ENCODE measurements at places on chromosomes 2 and 18.

DNA sequence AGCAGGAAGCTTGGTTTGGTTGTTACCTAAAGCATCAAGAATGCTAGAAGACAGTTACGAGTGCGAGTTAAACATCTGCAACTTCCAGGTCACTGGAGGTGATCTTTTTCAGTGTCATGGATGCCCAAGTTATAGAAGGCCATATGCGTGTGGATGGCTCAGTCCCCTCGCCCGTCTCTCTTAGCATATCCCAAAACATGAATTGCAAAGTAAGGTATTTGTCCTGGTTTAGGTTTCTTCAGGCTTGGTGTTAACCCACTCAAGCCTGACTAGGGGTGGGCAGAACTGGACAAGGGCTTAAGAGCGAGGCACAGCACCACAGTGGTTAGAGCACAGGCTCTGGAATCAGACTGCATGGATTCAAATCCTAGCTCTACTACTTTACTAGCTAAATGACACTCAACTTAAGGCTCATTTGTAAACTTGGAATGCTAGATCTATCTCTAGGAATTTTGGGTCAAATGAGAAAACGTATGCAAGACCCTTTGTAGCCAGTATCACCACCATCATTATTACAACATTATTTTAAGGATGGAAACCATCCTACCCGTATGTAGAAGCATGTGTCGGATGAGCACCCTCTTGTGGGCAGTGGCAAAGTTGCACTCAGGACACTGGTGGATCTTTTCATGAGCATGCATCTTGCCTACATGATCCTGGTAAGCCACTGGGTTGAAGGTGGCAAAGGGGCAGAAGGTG, 11.2 kb downstream of the ZNF142 start:
- peak; percentile 53 for DNase-seq

DNA sequence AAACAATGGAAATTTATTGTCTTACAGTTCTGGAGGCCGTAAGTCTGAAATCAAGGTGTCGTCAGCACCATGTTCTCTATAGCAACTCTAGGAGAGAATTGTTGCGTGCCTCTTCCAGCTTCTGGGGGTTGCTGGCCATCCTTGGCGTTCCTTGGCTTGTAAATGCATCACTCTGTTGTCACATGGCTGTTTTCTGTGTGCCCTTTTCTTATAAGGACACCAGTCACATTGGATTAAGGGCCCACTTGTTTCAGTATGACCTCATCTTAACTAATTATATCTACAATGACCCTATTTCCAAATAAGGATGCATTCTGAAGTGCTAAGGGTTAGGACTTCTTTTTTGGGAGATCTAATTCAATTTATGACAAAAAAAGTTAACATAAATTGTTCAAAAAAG, 1.4 kb upstream of the PLEK start:
- DNase-seq, result no peak

DNA sequence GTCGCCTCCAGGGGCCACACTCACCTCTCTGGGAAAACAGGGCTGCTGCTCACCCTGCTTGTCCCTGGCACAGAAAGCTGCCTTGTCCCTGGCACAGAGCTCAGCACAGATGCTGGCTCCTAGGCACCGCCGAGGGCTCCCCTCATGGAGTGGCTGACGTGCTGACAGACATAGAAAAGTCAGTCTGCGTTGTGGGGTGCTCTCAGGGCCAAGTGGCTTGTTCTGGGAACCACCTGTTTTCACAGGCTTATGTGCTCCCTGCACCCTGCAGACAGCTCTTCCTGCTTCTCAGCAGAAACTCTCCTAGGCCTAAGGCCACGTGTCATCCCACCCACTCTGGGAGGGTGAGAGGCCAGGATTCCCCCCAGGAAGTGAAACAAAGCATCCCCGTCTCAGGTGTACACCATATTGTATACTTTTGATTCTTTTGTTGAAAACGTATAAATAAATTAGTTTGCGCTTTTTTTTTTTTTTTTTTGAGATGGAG, 84.7 kb upstream of the TMEM200C start:
- DNase-seq, result no peak

DNA sequence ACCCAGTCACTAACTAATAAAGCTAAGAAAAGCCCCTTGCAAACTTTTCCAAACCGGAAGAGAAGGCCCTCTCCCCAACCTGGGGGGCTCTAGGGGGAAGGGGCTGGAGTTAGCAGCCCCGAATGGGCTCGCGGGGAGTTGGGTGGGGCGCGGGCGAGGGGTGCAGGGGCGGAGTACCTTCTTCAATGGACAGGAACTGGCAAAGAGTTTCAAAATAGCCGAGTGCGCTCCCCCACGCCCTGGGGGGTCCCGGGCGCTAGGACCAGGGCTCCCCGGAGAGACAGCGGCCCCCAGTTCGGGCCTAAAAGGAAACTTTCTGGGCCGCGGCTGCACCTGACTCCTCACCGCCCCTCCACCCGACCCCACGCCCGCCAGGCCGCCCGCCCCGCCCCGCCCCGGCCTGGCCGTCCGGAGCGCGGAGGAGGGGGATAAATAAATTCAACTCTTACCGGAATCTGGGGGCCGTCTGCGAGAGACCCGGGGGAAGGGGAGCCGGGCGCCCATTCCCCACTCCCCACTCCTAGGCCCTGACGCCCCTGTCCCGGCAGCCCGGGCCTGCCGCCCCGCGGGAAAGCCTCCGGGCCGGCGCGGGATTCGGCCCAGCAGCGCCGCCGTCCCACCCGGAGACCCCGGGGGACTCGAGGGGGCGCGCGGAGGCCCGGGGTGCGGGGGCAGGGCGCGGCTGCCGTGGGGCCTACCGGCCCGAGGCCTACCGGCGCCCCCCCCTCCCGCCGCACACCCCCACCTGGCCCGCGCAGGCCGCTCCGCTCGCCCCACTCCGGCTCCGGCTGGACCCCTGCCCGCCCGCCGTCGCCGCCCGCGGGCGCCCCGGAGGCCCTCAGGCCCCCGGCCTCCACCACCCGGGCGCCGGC, 868 bp downstream of the INO80D start:
- peak; percentile 16 for DNase-seq

GRCh38 chr2:64212801-64213321, 68.6 kb upstream of the PELI1 start:
- DNase-seq, result no peak

DNA sequence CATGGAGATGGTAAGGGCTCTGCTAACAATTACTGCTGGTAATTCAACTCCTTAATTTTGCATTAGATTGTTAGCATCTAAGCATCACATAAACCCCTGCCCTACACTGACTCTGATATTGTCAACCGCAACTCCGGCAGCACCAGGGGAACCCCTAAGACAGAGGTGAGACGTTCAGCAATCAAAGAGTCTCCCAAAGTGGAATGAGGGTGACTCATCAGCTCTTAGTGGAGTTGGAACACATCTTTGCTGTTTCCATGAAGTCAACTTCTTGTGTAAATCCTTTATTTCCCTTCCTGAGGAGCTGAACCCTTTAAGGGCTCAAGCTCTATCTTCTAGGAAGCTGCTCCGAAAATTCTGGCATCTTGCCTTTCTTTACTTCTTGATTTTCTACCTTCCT, 52.1 kb downstream of the ABCG8 start:
- no peak for DNase-seq

- DNase-seq, result no peak
Observed at GRCh38 chr2:7701791-7702190, 784.6 kb downstream of the RNF144A start.

GRCh38 chr2:117850015-117850414, 35.5 kb downstream of the DDX18 start:
- no peak for DNase-seq

- DNase-seq, result no peak
Observed at GRCh38 chr2:177483531-177483930, 91.0 kb downstream of the AGPS start.

GRCh38 chr18:79805211-79805887, 7.6 kb downstream of the KCNG2 start:
- no peak for DNase-seq
